Right lung (tissue), 10 donors: ENCODE measurements at places on chromosomes 2 and 18. TPM values are rescaled to one million over a fixed set of nuclear protein-coding genes. Genes with fewer than 3 reads are reported as not detected.

MYO3B gene
- polyA plus RNA-seq: 2.3 TPM

DNA sequence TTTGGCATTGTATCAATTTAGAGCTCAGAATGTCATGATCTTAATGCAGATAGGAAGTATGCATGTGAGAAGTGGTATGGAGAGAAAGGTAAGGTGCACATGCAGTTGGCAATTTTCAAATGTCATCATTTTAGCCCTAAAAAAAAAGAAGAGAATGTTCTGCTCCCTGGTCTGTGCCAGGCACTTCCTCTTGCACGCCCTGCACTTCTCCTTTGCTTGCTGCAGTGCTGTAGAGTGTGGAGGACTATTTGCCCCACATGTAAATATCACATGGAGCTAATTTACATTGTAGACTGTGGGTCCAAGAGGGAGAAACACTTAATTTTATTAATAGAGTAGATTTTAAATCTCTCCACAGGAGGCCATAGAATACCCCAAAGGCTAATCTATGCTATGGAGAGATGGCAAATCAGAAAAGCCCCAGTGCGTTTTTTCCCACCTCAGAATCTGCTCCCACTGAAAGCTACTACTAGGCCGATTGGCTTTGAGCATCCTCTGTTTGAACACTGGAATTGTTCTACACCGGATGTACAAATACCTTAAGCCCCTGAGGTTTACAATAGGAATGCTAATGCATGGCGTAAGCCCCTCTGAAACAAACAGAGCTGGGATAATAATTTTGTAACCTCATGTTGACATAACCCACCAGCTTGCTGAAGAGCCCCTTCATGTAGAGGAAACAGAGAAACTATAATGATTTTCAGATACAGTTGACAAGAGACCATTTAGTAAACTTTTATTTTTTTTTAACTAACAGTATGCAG, 137.2 kb upstream of the KLHL14 start:
- no peak for DNase-seq

SNORC gene
- 0.97 TPM for polyA plus RNA-seq

CEP76 gene
- 11.8 TPM for polyA plus RNA-seq

DNA sequence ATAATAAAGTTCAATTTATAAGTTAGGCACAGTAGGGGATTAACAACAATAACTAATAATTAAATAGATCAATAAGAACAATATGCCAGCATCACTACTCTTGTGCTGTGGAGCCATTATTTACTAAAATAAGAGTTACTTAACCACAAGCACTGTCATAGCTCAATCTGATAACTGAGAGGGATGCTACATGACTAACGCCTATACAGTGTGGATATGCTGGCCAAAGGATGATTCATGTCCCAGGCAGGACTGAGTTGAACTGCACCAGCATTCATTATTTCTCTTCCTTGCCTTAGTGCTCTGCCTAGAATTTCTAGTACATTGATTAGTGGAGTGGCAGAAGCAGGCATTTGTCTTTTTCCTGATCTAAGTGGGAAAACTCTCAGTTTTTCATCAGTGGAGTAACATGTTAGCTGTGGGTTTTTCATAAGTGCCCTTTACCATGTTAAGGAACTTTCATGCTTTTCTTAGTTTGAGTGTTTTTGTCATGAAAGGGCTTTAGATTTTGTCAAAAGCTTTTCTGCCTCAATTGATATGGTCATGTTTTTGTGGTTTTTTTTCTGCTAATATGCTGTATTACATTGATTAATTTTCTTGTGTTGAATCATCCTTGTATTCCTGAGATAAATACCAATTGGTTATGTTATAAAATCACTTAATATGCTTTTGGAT, 21.7 kb downstream of the KIAA1328 start:
- DNase-seq: no peak

- no peak for DNase-seq
Measured at GRCh38 chr18:24491927-24492834, 31.7 kb downstream of the HRH4 start.

GRCh38 chr2:145012214-145012670, 492.3 kb upstream of the ZEB2 start:
- no peak for DNase-seq
